ENCODE measurements at places on chromosomes 2 and 18. TPM values are rescaled to one million over a fixed set of nuclear protein-coding genes. Genes with fewer than 3 reads are reported as not detected.

- DNase-seq, result peak; percentile 54
These were observed 617 bp downstream of the CCDC142 start for GRCh38 chr2:74481961-74482800.

Gene DPY30
- polyA plus RNA-seq, result 121 TPM

- DNase-seq, result no peak
These were observed 59.9 kb downstream of the MDH1 start for GRCh38 chr2:63648632-63649031.

GRCh38 chr2:83944191-83944590, 514.9 kb downstream of the SUCLG1 start:
- no peak for DNase-seq

DNA sequence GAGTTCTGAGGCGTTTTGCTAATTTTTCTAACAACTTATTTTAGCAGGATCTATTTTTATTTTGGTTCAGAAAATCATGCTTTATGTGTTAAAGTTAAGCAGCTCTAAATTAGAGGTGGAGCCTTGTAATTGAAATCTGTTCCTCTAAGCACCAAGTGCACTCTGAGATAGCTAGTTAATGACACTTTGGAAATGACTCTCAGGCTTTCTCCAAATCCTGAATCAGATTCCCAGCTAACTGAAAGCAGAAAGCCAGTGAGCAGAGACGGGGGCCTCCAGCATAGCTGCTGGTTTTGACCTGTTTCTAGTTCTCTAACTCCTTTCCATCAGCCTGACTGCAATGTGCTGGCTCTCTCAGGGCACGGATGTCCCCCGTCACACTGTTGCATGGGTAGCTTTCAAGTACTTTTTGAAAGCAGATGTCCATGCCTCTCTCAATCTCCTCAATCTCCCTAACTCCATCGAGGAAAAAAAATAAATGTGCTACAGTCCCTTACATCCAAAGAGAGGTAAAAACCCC, 326.5 kb downstream of the SATB2 start:
- DNase-seq, result no peak
